Endothelial cell (in vitro differentiated cells): ENCODE measurements at places on chromosomes 11 and 22. TPM values are rescaled to one million over a fixed set of nuclear protein-coding genes. Genes with fewer than 3 reads are reported as not detected.

DNA sequence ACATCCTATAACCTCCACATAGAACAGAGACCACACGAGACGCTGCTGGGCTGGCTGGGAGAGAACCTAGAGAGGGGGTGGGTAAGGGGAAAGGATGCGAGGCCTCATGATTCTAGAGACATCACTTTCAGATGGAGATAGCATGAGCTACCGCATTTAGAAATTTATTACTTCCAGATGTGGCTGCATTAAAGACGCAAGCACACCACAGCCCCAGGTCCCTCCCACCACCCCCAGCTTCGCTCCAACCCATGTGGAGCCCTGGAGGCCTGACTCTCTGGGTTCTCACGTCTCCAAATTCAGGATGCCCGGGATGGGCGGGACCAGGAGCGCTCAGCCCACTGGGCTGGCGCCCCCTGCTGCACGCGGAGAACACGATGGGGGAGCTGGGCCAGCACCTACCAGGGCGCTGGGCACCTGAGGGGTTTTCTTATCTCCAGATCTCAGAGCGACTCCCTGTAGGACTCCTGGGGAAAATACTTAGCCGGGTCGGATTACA lies 13.6 kb downstream of the MRPL21 start:
- peak; percentile 64 for DNase-seq

DNA sequence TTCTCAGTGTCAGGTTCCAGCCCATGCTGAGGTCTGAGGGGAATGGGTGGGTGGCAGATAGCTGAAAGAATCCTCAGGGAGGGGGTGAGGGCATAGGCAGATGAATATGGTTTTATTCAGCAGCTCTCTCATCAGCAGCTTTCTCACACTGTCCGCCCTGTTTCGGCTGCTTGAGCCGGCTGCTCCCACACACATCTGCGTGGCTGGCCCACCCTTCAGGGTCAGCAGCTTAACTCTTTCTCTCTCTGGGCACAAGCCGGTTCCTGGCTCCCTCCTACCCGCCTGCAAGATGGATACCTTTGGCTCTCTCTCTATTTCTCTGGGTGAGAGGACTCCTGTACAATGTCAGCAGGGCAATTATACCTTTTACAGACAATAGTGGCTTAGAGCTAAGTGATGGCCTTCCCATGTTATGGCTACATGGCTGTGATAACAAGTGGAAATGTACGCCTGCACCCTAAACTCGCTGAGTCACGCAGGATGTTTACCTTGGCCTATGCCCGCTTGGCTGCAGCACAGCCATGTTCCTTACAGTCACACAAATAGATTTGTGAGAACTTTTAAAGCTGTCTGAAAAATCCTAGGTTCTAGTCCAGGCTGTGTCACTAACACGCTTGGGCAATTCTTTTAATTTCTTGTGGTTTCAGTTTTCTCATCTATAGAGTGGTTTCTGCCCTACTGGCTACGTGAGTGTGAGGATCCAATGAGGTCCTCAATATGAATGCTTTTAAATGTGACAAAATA lies 4.1 kb downstream of the MMP20 start:
- DNase-seq, result no peak

GRCh38 chr22:39936523-39937145 lies 23.6 kb upstream of the TMA7B start:
- DNase-seq, result no peak

DNA sequence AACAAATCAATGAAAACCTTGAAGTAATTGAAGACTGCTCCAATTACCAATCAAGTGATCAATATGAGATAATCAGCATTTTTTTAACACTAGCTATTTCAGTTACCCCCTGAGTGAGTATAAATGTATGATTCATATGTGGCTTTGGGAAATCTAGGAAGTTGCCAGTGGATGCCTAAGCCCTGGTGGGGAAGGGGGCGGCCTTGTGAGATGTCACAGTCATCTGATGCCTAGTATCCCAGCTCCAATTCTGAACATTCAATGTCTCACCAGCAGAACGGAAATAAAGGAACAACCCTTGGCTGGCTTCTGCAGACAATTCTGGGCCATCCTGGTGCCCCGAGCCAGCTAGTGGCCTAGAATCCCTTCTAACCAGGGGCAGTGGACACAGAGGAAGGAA lies 58.5 kb upstream of the TIMP3 start:
- DNase-seq, result no peak

DNA sequence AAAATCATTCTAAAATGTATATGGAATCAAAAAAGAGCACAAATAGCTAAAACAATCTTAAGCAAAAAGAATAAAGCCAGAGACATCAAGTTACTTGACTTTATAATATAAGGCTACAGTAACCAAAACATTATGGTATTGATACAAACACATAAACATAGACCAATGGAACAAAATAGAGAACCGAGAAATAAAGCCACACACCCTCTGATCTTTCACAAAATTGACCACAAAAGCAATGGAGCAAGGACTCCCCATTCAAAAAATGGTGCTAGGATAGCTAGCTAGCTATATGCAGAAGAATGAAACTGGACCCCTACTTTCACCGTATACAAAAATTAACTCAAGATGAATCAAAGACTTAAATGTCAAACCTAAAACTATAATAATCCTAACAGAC lies 43.2 kb downstream of the GLYATL2 start:
- DNase-seq, result no peak

- no peak for DNase-seq
These were observed 36.9 kb downstream of the F2 start for GRCh38 chr11:46755962-46756361.

DNA sequence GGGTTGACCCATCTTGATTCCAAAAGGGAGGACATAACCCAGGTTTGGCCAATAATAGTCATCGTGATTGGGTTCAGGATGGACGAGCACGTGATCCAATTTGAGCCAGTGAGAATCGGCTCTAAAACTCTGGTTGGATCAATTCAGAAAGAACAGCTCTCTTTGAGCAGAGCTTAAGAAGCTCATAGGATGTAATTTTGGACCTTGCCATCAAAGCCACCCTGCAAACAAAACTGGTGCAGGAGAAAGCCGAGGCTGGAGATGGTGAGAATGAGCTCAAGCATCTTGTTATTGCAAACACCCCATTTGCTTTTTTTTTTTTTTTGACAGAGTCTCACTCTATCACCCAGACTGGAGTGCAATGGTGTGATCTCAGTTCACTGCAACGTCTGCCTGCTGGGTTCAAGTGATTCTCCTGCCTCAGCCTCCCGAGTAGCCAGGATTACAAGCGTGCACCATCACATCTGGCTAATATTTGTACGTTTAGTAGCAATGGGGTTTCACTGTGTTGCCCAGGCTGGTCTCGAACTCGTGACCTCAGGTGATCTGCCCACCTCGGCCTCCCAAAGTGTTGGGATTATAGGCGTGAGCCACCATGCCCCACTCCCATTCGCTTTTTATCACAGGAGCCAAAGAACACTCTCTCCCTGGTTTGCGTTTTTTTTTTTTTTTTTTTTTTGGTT lies 13.8 kb upstream of the MIAT start:
- DNase-seq, result no peak

- peak; percentile 84 for DNase-seq
These were observed 22.6 kb upstream of the PKNOX2 start for GRCh38 chr11:125141686-125142535.

GRCh38 chr11:74269161-74269811 lies 42.2 kb downstream of the P4HA3 start:
- no peak for DNase-seq

DNA sequence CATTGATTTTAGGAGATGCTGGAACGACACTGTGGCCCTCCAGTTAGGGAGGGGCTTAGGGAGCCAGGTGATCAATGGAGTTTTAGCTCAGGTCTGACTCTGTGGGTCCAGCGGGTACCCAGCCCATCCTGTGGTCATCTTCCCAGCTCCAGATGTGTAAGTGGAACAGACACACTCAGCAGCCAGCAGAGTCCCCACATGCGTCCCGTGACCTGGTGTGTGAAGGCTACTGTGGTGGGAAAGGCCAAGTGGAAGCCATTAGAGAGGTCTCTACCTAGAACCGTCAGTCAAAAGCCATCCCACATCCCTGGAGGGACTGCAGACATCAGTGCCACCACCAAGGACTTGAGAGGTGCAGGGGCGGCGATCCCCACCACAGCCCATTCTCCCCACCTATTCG lies 19.9 kb upstream of the CD81 start:
- DNase-seq, result no peak

DNA sequence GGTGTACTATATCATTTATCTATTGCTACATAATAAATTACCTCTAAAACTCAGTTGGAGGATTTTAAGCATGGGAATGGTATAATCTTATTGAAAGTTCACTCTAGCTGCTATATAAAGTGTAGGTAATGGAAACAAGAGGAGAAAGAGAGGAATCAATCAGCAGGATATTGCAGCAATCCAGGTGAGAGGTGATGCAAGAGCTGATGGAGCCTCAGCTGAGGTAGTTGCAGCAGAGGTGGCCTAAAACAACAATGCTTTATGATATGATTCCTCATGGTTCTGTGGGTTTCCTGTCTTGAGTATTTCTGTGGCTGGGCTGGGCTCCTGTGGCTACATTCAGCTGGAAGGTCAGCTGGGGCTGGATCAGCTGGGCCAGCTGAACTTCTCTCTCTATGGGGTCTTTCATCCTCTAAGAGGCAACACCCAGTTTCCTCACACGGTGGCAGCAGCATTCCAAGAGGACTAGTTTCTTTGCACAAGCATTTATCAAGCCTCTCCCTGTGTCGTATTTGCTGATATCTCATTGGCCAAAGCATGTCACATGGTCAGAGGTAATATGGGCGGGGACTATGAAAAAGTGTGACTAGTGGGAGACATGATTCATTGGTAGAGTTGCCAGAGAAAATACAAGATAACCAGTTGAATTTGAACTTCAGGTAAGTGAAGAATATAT lies 135.4 kb upstream of the LARGE1 start:
- DNase-seq, result no peak

DNA sequence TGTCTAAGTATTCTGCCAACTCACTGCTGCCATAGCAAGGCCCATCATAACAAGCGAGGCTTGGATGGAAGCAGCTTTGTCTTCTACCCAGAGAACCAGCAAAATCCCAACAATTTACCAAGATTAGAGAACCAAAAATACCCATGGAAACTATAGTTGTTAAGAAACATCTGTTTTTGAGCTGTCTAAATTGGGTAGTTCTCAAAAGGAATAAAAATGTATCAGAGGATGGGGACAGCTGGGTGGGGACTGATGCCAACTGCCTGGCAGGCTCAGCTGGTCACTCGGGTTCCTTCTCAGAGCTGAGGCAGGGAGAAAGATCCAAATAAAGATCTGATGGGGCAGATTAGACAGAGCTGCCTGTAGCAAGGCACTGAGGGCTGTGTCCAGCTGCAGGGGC lies 85.9 kb upstream of the GRK3 start:
- DNase-seq, result no peak

GRCh38 chr11:100757646-100758045 lies 70.6 kb downstream of the ARHGAP42 start:
- no peak for DNase-seq

DNA sequence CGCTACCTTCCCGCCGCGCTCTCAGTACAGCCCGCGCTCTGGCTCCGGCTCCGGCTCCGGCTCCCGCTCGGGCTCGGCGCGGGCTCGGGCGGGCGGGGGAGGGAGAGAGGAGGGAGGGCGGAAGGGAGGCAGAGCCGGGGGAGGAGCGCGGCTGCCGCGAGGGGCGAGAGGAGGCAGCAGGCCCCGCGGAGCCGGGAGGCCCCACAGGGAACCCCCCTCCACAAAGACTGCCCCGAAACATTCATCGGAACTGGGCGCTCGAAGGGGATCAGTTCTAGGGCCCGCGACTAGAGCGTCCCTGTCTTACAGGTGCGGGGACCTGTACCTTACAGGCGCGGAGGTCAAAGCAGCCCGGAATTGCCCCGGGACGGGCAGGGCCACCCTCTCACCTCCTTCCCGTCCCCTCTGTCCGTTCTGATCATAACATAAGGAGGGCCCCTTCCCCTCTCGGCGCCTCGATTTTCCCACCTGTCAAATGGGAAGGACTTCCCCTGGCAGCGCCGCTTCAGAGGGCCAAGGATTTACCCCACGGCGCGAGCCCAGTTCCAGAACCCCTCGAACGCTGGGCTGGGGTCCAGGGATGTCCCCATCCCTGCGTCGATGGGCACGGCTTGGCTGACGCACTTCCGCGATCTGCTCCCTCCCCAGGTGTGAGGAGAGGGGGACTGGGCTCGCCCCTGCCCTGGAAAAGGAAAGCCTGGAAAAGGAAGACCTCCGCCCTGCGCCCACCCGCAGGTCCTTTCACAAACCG lies at the start of gene SHISA8:
Gene SHISA8 (minus strand): TSS at position 40 of the 751 bp plus-strand sequence. CDS start 407 bp downstream, outside the sequence.
- peak; percentile 64 for DNase-seq

DNA sequence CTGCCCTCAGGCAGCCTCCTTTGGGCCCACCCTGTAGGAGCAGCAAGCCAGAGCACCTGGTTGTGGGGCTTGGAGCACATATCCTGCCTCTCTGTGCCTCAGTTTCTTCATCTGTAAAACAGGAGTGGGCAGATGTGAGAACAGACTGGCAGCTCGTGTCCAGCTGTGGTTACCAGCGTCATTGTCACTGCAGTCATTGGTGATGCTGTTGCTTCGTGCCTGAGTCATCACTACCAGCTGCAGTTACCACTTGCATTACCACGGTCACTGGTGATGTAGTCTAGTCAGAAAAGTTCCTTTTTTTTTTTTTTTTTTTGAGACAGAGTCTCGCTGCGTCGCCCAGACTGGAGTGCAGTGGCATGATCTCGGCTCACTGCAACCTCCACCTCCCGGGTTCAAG lies 20.4 kb downstream of the RSPH14 start:
- DNase-seq, result no peak

DNA sequence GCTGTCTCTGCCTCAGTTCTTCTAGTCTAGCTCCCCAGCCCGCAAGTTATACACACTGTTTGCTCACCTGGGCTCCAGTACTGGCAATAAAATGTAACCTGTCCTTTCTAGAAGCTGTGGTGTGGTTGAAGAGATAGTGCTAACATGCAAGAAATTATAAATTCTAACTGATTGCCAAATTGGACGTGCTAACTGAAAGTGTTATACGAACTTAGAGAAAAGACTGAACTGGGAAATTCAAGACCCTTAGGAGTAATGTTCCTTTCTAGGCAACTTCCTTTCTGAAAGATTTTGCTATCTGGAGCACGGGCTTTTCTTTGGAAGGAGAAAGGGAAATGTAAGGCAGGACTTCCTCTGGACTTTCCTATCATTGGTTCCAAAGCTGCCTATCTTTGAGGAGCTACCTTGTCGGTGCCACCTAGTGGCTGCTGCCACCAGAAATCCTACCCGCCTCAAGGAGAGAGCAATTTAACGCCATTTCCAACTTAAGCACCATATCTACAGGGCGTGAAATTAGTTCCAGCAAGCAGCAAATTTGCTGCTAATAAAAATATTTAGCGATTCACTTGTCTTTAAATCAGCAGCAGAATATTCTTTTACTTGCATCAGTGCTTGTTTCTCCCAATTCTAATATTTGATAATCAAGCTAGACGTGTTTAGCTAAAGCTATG lies 12.7 kb upstream of the TMEM218 start:
- DNase-seq, result peak; percentile 33

- no peak for DNase-seq
These were observed 167.4 kb upstream of the MPPED2 start for GRCh38 chr11:30753504-30753903.

Gene KRTAP5-2
- total RNA-seq, result not detected

Gene CNIH2
- total RNA-seq, result 1.9 TPM

Gene MIAT
- 1.2 TPM for total RNA-seq

Gene SLC6A5
- not detected for total RNA-seq

Gene FOLR2
- not detected for total RNA-seq

Gene ZNF280B
- 6.8 TPM for total RNA-seq

Gene IGLL1
- total RNA-seq, result not detected

Gene SCT
- 1.8 TPM for total RNA-seq

Gene ZW10
- total RNA-seq, result 25.2 TPM

Gene FLRT1
- not detected for total RNA-seq

Gene MPPED1
- total RNA-seq, result 0.18 TPM

Gene OR51T1
- not detected for total RNA-seq

Gene CABP2
- not detected for total RNA-seq

Gene MMP26
- not detected for total RNA-seq
